Posterior cingulate gyrus (tissue), 11 donors: ENCODE measurements at places on chromosomes 7 and 10.
A peak's percentile ranks its signal among the peaks of the same experiment; 100 is the strongest.

DNA sequence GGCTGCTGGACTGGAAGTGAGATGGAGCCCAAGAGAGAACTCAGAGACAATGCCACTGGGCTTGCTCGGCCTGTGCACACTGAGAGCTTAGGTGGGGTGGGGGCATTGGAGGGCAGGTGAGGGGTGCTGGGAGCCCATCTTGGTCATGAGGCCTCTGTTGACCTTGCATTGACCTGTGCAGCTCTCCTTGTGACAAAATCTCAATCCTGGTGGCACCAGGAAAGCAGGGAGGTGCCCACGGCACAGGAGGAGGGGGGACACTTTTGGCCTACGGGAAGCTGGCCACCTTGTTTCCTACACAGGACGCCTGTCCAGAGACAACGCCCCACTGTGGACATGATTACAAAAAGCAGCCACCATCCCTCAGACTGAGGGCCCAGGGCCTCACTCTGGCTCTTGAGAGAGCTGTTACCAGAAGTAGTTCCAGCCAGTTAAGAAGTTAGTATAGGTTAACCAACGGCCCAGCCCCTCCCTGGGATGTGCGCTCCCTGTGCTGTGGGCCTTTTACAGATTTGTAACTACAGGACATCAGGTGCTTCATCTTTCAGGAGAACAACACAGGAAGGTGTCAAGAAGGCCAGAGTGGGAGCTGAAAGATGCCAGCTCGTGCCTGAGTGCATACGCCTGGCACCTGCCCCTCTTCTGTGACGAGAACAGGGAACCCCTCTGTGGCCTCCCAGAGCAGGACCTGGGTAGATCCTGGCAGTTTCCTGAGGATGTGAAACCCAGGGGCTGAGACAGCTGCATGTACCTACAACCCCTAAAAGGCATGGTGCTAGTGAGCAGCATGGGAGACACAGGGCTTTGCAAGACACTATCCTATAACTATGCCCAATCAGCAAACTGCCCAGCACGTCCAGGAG lies 10.3 kb downstream of the PKD1L1 start:
- DNase-seq: no peak

DNA sequence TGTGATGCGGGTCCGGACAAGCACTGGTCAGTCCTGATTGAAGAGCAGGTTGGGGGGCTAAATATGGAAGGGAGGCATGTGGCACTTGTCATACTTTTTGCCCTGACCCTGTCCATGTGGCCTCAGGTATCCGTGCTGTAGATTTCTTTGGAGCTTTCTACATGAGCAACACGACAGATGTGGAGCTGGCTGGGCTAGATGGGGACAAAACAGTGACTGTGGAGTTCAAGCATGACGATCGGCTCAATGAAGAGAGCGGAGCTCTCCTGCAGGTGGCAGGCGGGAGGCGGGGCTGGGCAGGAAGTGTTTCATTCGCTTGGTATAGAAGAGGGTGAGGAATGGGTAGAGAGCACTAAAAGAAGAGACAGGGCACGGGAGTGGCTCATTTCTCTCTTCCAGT lies 13.0 kb upstream of the CHCHD1 start:
- DNase-seq: peak; percentile 75

DNA sequence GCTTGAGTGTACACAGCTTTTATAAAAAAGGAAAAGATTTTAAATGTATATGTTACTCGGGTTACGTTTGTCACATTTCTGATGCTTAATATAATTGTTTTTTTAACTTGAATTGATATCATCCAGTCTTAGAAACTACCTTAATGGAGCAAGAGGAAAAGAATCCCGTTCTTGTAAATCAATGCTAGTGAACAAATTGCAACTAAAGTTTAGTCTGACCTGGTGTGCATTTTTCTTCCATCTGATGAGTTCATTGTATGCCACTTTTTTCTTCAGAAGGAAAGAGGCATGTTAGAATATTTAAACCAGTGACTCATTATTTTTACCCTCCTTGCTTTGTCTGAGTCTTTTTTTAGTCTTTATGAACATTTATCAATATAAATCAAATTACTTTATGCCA lies 34.7 kb downstream of the NET1 start:
- no peak for DNase-seq

DNA sequence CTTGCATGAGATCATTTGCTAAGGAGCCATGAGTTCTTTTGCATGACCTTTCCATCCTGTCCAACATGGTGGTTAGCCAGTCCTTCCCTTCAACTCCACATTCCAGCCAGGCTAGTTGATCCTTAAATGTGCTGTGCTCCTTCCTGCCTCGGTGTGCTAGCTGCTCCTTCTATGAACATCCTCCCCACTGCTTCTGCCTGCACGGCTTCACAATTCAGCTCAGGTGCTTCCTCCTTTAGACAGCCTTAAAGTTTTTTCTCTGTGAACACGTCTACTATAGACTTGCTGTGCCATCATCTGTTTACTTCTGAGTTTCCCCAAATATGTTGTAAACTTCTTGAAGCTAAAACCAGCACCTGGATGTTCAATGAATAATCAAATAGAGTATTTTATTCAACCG lies 95.5 kb downstream of the OTUD1 start:
- no peak for DNase-seq

- DNase-seq: no peak
Observed at GRCh38 chr10:2989292-2989947, 77.9 kb upstream of the PFKP start.
